Karpas-422 (cell line): ENCODE measurements at places on chromosomes 4 and X. TPM values are rescaled to one million over a fixed set of nuclear protein-coding genes. Genes with fewer than 3 reads are reported as not detected.
A peak's percentile ranks its signal among the peaks of the same experiment; 100 is the strongest.

GRCh38 chrX:134634691-134635090 lies 23.6 kb downstream of the PLAC1 start:
- no peak for DNase-seq
- H3K27ac ChIP-seq = no peak overlapping the region
- no peaks in the 10 kb centered on the region for H3K27me3 ChIP-seq
- H3K4me1 ChIP-seq = no peaks in the 10 kb centered on the region

DNA sequence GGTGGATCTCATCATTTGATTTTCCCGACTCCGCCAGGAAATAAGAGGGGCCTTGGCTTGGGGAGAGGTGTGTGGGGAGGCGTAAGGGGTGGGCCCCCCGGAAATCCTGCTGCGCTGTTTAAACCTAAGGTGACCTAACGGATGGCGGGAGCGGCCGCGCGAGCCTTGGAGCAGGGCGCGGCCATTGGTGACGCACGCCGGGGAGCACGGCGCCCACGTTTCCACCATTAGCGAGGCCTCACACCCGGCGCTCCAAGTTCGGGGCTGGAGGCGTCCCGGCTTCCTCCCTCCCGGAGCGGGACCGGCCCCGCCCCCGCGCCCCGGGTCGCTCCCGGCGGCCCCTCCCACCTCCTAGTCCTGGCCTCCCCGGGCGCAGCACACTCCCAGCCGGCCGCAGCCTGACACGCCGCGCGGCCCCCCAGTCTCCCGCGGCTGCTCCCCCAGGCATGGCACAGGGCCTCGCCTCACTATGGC lies at the start of gene SMS:
Gene SMS (plus strand): TSS at position 354 of the 474 bp plus-strand sequence. CDS start 116 bp downstream, at position 470.
- peaks cover 23% of the 10 kb centered on the region for H3K4me1 ChIP-seq
- peak within 1 kb of the TSS; percentile 75 for H3K4me3 ChIP-seq
- H3K36me3 ChIP-seq = no peaks in the 10 kb centered on the region

DNA sequence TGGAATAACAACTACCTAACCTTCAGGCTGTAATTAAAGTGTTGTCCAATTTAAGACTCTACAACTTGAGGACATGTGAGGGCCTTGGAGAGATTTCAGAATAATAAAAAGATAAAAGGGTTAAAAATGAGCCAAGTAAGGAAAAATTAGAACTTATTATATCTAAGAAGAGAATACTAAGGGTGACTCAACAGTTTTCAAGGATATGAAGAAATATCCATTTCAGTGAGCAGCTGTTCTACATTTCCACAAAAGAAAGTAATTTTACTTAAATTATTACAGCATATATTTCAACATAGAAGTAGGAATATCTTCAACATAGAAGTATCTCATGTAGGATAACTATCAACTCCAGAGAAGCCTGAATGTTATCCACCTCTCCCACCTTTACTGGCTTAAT lies 11.3 kb downstream of the SNX12 start:
- no peaks in the 10 kb centered on the region for H3K27me3 ChIP-seq
- no peak overlapping the region for H3K27ac ChIP-seq
- 0 out of 2 replicates have a peak, but pooled peaks cover 3% of the 10 kb centered on the region for H3K36me3 ChIP-seq
- no peak overlapping the region for H3K4me3 ChIP-seq
- DNase-seq = no peak
- no peaks in the 10 kb centered on the region for H3K4me1 ChIP-seq

- no peaks in the 10 kb centered on the region for H3K36me3 ChIP-seq
- no peaks in the 10 kb centered on the region for H3K27me3 ChIP-seq
- H3K27ac ChIP-seq = no peak overlapping the region
- peak; percentile 43 for DNase-seq
Observed at GRCh38 chr4:92104506-92104905, 199.3 kb upstream of the GRID2 start.

GAGE10 gene
- not detected in 2 replicates for total RNA-seq

GRCh38 chrX:85001344-85001743 lies 2.3 kb upstream of the APOOL start:
- H3K27me3 ChIP-seq = no peaks in the 10 kb centered on the region
- no peak overlapping the region for H3K27ac ChIP-seq
- H3K36me3 ChIP-seq = no peaks in the 10 kb centered on the region
- DNase-seq = no peak

DNA sequence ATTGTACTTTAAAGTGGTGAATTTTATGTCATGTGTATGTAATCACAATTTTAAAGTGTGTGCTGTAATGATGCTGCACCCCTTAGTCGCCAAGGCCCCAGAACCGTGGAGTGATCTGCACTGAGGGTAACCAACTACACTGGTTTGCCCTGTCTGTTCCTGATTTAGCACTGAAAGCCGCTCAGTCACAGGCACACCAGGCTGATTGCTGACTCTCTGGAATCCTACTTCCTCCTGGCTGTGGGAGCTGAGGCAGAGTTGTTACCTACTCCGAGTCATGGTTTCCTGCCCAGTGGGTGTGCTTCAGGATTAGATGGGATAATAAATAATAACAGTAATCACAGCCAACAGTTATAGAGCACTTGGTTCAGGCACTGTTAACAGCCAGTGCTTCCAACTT lies 645.4 kb downstream of the BCOR start:
- DNase-seq = no peak
- no peaks in the 10 kb centered on the region for H3K27me3 ChIP-seq
- no peaks in the 10 kb centered on the region for H3K4me1 ChIP-seq
